ENCODE measurements at places on chromosomes 3 and 15. TPM values are rescaled to one million over a fixed set of nuclear protein-coding genes. Genes with fewer than 3 reads are reported as not detected.
A peak's percentile ranks its signal among the peaks of the same experiment; 100 is the strongest.

GRCh38 chr3:10983219-10983916, 9.2 kb upstream of the SLC6A1 start:
- peak; percentile 24 for DNase-seq

DNA sequence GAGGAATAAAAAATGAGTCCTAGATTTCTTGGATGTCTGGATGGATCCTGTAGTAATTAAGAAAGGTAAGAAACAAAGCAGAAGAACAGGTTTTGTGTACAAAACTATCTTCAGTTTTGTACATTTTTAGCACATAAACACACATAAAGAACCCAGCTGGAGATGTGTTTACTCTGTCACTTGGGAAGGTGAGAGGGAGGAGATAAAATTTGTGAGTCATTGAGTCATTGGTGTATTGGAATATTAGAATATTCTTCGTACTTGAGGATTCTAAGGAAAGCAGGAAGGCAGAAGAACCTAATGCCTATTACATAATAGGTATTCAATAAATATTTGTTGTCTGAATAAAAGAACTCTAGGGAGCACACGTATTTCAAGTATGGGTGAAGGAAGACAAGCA, 17.4 kb downstream of the APPL1 start:
- no peak for DNase-seq

- peak; percentile 7 for DNase-seq
These were observed 90.1 kb downstream of the NEK10 start for GRCh38 chr3:27279123-27279522.

DNA sequence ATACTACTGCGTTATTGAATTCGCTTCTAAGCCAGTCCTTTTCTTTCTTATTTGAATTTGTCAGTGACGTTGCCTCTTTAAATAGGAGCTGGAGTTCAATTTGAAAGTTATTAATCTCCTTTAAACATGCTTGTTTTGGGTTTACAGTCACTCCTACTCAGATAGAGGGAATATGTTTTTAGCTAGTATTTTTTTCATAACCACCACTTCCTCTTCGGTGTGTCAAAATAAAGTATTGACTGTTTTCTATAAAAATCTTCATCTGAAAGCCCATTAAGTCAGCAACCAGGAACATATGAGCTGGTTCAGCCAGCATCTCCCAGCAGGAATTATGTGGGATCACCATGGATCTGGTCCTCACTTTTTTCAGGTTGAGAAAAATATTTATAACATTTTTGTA, 772.9 kb downstream of the DIPK2A start:
- no peak for DNase-seq

DNA sequence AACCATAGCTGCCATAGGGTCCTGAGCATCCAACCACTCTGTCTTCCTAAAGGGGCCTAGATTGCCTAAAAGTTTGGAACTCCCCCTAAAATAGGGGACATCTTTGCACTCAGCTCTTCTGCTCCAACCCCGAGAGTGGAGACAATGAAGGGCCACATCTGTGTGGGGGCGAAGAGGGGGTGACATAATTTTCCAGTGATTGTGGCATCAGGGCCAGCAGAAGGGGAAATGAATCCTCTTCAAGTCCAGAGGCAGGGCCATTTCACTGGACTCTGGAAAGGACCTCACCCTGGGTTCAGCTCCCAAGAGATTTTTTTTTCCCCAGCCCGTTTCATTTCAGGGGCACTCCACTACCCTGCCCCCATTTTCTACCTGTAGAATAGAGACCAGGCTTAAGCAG, 4.6 kb upstream of the ANKRD63 start:
- DNase-seq: no peak

DNA sequence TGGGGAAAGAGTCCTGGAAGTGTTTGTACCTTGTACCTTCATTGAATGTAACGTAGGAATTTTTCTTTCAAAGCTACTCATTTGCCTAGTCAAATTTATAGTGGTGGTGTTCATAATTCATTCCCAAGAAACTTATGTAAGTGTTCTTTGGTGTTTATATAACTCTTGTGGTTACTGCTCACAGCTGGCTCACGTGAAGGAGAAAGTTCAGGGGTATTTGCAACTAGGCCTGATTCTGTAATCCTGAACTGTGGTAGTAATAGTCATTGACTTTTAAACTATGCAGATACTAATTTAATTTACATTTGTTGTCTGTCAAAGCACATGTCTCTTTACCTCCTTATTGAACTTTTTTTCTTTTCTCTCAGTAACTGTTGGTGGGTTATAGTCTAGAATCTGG, 50.5 kb upstream of the TEX264 start:
- DNase-seq: no peak

DNA sequence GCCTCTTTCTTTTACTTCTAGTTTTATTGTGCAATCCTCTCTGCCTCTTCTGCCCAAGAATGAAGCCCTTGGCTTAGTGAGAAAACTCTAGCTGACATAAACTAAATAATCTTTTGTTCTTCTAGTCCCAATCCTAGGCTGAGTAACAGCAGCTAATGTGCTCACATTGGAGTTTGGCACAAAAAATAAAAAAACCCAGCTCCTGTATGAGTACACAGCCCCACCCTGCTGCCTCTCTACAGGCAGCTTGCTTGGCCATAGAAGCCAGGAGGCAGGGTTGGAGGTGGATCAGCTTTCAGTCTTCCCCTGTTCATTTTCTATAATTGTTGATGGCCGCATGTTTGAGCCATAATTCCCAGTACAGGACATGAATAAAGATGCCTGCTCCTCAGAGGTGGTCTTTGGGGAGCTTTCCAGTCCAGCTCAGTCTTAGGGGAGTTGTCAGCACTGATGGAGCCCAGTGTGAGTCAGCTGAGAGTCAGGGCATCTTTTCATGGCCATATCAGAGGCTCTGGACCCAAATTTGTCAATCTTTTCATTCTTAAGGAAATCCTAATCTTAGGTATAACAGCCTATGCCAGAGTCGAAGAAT, 46.7 kb downstream of the RTP1 start:
- DNase-seq: no peak

DNA sequence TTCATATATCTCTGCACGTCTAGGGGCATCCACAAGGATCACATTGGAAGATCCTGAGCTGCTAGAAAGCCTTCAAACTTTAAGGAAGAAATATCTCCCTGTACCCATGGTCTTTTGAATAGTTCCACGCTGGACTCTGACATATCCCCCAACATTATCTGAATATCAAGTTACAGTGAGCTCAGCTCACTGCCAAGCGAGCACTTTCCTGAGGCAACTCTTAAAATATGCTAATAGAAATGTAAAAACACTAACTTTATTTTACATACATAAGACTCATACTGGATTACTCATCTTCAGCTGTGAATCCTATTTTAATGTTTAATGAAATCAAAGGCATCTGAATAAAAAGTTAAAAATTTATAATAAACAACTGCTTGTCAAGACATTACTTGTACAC, 420.2 kb upstream of the CCDC54 start:
- DNase-seq: no peak

GRCh38 chr15:89999676-90000185, 1.4 kb upstream of the ZNF710 start:
- DNase-seq: no peak

GRCh38 chr3:151329363-151329762, at the start of gene P2RY13:
TSS of gene P2RY13 (minus strand) at chr3:151329549. CDS start at chr3:151329528, 21 bp downstream.
- DNase-seq: no peak

The P3H2 gene
- total RNA-seq: 20.9 TPM

The C15orf62 gene
- 0.23 TPM for total RNA-seq

Data from PC-9 (cell line).